Naive thymus-derived CD4-positive, alpha-beta T cell (primary cell): ENCODE measurements at places on chromosomes 5 and 9. TPM values are rescaled to one million over a fixed set of nuclear protein-coding genes. Genes with fewer than 3 reads are reported as not detected.

MELK gene
- not detected for total RNA-seq

KIF20A gene
- not detected for total RNA-seq

LECT2 gene
- not detected in 2 replicates for total RNA-seq

CATSPER3 gene
- total RNA-seq = 0.97 TPM

GRCh38 chr9:962023-962422, 14.4 kb upstream of the DMRT3 start:
- H3K4me3 ChIP-seq = no peak overlapping the region
- no peak for DNase-seq
- H3K4me1 ChIP-seq = no peaks in the 10 kb centered on the region
- H3K36me3 ChIP-seq = no peaks in the 10 kb centered on the region
- H3K27ac ChIP-seq = no peak overlapping the region

DNA sequence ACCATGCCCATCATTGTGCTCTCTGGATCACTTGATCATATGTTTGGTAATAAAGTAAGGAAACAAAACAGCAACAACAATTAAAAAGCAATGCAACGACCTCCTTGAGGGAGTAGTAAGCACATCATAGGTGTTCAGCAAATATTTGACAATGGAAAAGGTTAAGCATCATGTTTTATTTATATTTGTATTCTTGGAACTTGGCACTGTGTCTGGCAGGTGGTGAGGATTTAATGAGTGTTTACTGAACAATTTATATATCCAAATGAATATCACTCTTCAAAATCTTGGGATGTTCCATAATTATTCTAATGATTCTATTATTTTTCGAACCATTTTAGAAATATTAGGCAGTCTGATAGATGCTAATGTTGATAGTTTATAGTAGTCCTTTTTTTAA, 6.2 kb downstream of the PIP5K1B start:
- no peaks in the 10 kb centered on the region for H3K27me3 ChIP-seq
- no peak for DNase-seq
- H3K4me1 ChIP-seq = no peaks in the 10 kb centered on the region
- no peak overlapping the region for H3K27ac ChIP-seq
- H3K36me3 ChIP-seq = no peaks in the 10 kb centered on the region
- H3K4me3 ChIP-seq = no peak overlapping the region

DNA sequence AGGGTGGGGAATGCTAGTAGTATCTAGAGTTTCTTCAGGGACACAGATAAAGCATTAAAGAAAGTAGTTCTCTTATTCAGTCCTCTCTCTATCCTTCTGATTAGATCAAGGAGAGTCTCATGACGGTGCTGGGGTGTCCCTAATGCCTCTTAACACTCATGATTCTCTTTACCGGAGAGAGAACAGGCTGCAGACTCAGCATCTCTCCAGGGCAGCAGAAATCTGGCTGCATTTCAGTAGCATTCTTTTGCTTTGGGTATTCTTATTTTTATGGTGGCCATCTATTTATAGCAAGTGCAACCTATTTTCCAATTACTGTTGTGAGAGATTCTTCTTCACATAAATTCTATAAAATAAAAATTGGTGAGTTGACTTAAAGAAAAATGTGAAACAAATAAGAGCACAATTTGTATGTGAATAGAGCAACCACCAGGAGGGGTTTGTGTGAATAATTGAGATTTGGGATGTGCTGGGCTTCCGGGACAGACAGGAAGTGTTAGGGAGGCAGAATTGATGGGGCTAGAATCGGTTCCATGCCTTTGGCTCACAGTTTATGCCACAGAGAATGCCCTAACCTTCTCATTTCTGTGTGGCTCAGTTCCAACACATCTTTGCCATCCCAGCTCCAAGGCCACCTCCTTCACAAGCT, 23.8 kb upstream of the BOD1 start:
- H3K4me3 ChIP-seq = no peak overlapping the region
- no peaks in the 10 kb centered on the region for H3K4me1 ChIP-seq
- H3K36me3 ChIP-seq = no peaks in the 10 kb centered on the region
- no peak for DNase-seq
- no peaks in the 10 kb centered on the region for H3K27me3 ChIP-seq

DNA sequence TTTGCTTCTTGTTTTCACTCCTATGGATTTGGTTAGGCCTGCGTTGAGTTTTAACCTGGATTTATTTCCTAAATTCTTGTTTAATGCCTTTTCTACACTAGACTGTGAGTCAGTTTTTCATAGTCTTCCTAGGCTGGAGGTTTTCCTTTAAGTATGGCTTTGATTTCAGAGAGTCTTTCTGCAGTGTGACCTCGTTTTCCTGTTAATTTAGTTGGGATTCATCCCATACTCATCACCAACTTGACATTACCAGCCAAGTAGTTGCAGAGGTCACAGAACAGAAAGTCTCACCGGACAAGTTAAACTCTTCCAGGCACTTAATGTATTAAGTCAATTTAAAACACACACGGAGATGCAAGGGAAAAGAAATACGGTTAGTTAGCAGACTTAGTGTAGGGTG, 29.7 kb upstream of the AUH start:
- H3K36me3 ChIP-seq = no peaks in the 10 kb centered on the region
- H3K4me1 ChIP-seq = no peaks in the 10 kb centered on the region
- H3K27me3 ChIP-seq = no peaks in the 10 kb centered on the region
- no peak for DNase-seq

DNA sequence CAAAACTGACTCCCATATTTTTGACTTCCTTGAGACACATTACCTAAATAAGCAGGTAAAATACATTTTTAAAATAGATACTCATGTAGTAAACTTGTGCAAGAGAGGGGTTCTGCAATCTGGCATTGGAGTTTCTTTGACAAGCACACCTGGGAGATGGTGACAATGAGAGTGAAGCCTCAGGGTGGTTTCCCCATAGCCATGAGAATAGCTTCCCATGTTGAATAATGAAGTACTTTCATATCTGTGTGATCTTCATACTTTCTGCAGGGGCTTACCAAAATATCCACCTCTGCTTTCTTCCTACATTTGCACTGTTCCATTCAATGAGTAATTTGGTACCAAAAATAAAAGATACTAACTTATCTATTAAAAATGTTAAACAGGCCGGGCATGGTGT, 44.7 kb upstream of the VCAN start:
- H3K27ac ChIP-seq = no peak overlapping the region
- no peak for DNase-seq
- no peak overlapping the region for H3K4me3 ChIP-seq
- H3K36me3 ChIP-seq = no peaks in the 10 kb centered on the region
- H3K27me3 ChIP-seq = no peaks in the 10 kb centered on the region
- H3K4me1 ChIP-seq = no peaks in the 10 kb centered on the region

DNA sequence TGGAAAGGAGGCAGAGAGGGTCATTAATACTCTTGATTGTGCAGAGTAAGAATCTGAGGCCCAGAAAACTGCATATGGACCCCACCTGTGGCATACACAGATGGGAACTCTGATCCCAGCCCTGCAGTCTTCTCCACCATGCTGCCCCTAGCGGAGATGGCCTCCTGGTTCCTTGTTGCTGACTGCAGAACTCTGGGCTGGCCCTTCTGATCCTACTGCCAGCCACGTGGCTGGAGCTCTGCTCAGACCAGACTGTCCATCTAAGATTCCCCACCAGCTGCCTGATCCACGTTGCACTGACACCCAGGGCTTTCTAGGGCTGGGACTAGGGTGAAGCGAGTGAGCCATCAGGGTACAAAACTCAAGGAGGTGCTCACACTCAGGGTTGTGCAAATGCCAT, 245.7 kb upstream of the NR4A3 start:
- no peaks in the 10 kb centered on the region for H3K36me3 ChIP-seq
- no peak overlapping the region for H3K27ac ChIP-seq
- no peaks in the 10 kb centered on the region for H3K27me3 ChIP-seq
- DNase-seq = no peak
- no peak overlapping the region for H3K4me3 ChIP-seq
- no peaks in the 10 kb centered on the region for H3K4me1 ChIP-seq

DNA sequence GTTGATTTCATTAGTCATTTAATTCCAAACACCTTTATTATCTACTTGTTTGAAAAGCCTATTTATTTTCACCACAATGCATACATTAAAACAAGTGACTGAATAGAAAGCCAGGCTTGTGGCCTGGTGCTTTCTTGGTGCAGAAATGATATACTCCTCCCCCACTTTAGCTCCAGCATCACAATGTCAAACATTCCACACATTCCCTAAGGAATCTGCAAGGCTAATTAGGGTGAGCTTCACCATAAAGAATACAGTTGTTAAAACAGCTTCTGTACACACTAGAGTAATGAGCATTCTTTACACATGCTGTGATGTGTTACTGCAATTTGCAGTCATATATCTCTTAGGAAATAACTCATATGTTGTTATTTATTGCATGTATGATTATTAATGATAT, 705.7 kb downstream of the CETN3 start:
- H3K27ac ChIP-seq = no peak overlapping the region
- H3K27me3 ChIP-seq = no peaks in the 10 kb centered on the region
- no peaks in the 10 kb centered on the region for H3K36me3 ChIP-seq
- DNase-seq = no peak

DNA sequence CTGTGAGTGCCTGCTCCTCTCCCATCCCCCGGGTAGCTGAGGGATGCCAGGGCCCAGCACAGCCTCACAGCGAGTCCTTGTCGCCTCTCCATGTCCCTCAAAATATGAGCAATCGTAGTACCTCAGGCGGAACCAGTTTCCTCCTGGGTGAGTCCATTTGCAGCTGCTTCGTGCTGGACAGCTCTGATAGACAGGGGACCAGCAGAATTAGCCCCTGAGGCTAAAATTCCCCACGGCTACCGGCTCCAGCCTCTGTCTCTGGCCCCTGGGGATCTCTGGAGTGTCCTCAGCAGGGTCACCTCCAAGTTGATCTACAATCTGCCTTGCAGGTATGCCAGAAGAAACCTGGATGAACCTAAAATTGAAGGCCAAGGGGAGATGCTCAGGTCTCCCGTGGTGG, 115.8 kb upstream of the FBXL7 start:
- no peaks in the 10 kb centered on the region for H3K4me1 ChIP-seq
- H3K27ac ChIP-seq = no peak overlapping the region
- no peak for DNase-seq
- H3K36me3 ChIP-seq = no peaks in the 10 kb centered on the region
- H3K27me3 ChIP-seq = no peaks in the 10 kb centered on the region
- no peak overlapping the region for H3K4me3 ChIP-seq

GRCh38 chr5:145965804-145966203, 29.4 kb downstream of the SH3RF2 start:
- H3K4me1 ChIP-seq = no peaks in the 10 kb centered on the region
- no peaks in the 10 kb centered on the region for H3K36me3 ChIP-seq
- DNase-seq = no peak
- H3K27me3 ChIP-seq = no peaks in the 10 kb centered on the region
- no peak overlapping the region for H3K27ac ChIP-seq

DNA sequence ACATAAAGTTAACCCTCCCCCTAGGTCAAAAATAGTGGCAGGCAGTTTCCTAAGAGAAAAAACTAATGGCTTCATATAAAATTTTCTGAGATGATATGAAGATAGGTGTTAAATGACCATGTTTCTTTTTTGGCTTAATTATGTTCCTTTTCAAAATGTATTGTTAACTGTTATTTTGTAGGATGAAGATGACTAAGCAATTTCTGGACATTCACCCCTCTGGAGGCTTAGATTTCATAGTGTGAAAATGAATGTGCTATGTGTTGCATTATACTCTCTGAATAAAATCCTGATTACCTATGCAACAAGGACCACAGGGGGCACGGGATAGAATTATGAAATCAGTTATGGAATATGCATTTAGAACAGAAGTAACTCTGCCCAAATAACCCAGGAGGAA, 233.5 kb downstream of the MRPS30 start:
- DNase-seq = no peak
- H3K27me3 ChIP-seq = no peaks in the 10 kb centered on the region
- H3K36me3 ChIP-seq = no peaks in the 10 kb centered on the region
- H3K27ac ChIP-seq = no peak overlapping the region
- H3K4me3 ChIP-seq = no peak overlapping the region
- H3K4me1 ChIP-seq = no peaks in the 10 kb centered on the region

GRCh38 chr9:91240596-91241165, 121.0 kb downstream of the AUH start:
- DNase-seq = no peak
- H3K36me3 ChIP-seq = no peaks in the 10 kb centered on the region
- H3K27ac ChIP-seq = no peak overlapping the region
- H3K4me1 ChIP-seq = no peaks in the 10 kb centered on the region
- no peaks in the 10 kb centered on the region for H3K27me3 ChIP-seq
- H3K4me3 ChIP-seq = no peak overlapping the region

- DNase-seq = no peak
- H3K27me3 ChIP-seq = no peaks in the 10 kb centered on the region
- H3K4me3 ChIP-seq = no peak overlapping the region
- H3K36me3 ChIP-seq = no peaks in the 10 kb centered on the region
- no peak overlapping the region for H3K27ac ChIP-seq
Measured at GRCh38 chr5:54281960-54282692, 28.2 kb downstream of the ARL15 start.

DNA sequence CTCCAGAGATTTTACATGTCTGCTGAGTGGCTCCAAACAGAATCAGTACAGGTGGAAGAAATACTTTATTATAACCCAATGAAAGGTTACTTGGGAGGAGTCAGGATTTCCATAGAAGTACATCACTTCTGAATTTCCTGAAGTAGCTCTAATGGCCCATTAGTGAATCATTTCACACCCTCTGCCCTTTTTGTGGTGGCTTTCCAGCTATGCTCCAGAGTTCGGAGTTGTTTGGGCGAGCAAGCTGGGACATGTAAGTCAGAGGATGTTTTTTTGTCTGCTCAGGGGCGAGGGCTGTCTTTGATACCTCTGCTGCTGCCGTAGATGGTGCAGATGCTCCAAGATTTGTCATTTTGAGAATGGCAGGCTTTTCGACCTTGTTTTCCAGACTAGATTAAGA, 226.1 kb downstream of the GOLPH3 start:
- no peaks in the 10 kb centered on the region for H3K4me1 ChIP-seq
- no peak for DNase-seq
- no peaks in the 10 kb centered on the region for H3K27me3 ChIP-seq

GRCh38 chr5:106094204-106094607, 1576.5 kb downstream of the EFNA5 start:
- H3K4me3 ChIP-seq = no peak overlapping the region
- H3K4me1 ChIP-seq = no peaks in the 10 kb centered on the region
- no peaks in the 10 kb centered on the region for H3K36me3 ChIP-seq
- DNase-seq = no peak
- no peaks in the 10 kb centered on the region for H3K27me3 ChIP-seq
- no peak overlapping the region for H3K27ac ChIP-seq

GRCh38 chr5:147753765-147754164, 28.8 kb downstream of the JAKMIP2 start:
- H3K27me3 ChIP-seq = no peaks in the 10 kb centered on the region
- DNase-seq = no peak
- no peaks in the 10 kb centered on the region for H3K4me1 ChIP-seq
- H3K36me3 ChIP-seq = no peaks in the 10 kb centered on the region
- no peak overlapping the region for H3K27ac ChIP-seq

DNA sequence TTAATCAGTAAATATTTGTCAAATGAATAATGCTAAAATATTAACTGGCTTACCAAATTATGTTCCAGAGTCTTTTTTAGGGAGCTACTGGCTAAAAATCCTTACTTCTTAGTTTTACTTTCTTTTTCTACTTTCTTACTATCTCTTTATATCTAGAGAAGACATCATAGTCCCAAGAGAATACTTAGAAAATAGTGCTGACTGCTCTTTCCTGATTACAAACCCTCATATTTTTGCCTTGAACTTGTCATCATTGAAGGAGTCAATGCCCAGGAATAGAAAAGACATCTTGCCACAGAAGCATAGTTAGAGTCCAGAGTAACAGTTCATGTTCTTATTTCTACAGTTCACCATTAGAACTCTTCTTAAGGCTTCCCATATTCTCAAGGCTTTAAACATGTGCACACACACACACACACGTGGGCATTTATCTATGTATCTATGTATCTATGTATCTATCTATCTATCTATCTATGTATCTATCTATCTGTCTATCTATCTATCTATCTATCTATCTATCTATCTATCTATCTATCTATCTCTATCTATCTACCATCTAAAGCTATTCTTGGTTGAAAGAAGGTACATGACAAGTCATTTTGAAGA, 654.3 kb downstream of the ANXA1 start:
- no peak overlapping the region for H3K27ac ChIP-seq
- no peaks in the 10 kb centered on the region for H3K4me1 ChIP-seq
- H3K4me3 ChIP-seq = no peak overlapping the region
